ENCODE measurements at places on chromosomes 6 and 20.

DNA sequence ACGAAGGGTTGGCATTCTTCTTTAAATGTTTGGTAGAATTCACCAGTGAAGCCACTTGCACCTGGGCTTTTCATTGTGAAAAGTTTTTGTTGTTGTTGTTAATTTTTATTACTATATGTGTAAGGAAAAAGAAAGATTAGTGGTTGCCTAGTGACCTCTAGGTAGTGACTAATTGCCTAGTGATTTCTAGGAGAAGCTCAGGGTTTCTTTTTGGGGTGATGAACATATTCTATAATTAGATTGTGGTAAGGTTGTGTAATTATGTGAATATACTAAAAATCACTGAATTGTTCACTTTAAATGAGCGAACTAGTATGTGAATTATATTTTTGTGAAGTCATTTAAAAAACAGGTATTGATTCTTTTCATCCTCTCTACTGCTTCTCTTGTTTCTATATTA, 123.8 kb upstream of the TMEM170B start:
- no peak for DNase-seq

DNA sequence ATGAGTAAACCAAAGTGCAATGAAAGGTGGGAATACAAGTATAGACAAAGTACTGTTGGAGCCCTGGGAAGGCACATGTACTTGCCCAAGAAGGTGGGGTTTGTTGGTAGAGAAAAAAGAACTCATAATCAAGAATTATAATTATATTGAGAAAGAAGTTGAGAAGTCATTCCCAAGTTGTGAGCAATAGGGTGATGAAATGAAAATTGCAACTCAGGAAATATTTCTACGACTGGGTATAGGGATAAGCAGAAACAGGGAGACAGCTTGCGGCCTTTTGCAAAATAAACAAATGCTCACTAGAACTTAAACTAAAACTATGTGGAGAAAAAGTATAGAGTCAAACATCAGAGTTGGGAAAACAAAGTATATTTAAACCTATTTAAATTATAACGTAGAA, 250.7 kb upstream of the FAM83B start:
- no peak for DNase-seq

GRCh38 chr6:87588756-87589407, 905 bp downstream of the RARS2 start:
- no peak for DNase-seq

- DNase-seq: no peak
Measured at GRCh38 chr20:32449057-32449889, 91.1 kb downstream of the ASXL1 start.

Measured in stimulated activated CD4-positive, alpha-beta T cell treated with anti-CD3 and anti-CD28 coated beads, Interleukin-12 subunit alpha, Interleukin-12 subunit beta, amount 100 ng/mL, for 48 hours (primary cell).